ENCODE measurements at places on chromosomes 2 and 18. TPM values are rescaled to one million over a fixed set of nuclear protein-coding genes. Genes with fewer than 3 reads are reported as not detected.

- no peak for DNase-seq
Observed at GRCh38 chr2:42961961-42962360, 169.6 kb upstream of the HAAO start.

Gene RAX
- total RNA-seq = not detected

GRCh38 chr2:236047886-236048540 lies 120.2 kb downstream of the GBX2 start:
- no peak for DNase-seq

DNA sequence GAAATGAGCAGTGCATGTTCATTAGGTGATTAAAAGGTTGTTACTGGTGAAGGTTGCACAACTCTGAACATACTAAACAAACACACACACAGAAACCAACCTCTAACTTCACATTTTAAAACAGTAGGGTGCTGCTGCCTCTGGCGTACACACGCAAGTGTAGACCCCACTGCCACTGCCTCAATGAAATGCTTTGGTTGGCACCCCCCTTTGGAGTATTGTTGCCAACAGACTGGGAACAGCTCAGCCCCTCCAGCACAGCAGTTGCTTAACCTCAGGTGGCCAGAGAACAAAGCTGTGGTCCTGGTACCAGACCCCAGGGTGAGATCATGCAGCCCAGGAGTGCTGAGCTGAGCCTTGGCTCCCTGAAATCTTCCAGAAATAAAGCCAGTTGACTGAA lies 138.6 kb downstream of the TMEM18 start:
- DNase-seq = no peak

GRCh38 chr18:9380101-9380500 lies 45.5 kb downstream of the TWSG1 start:
- DNase-seq = no peak

Gene RSAD2
- 4.9 TPM for total RNA-seq

DNA sequence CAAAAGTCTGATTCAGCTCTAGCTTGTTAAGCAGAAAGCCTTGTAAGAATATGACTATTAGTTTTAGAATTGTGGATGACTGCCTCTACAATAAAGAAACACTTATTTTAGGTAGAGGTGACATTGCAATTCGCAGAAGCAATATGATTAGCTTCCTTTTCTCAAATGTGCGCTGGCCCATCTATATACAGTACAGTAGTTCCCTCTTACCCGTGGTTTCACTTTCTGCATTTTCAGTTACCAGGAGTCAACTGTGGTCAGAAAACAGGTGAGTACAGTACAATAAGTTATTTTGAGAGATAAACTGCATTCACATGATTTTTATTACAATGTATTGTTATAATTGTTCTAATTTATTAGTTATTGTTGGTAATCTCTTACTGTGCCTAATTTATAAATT lies 405.1 kb downstream of the GPD2 start:
- no peak for DNase-seq

Gene VIL1
- 0.65 TPM for total RNA-seq
